ENCODE measurements at places on chromosomes 7 and 10.

DNA sequence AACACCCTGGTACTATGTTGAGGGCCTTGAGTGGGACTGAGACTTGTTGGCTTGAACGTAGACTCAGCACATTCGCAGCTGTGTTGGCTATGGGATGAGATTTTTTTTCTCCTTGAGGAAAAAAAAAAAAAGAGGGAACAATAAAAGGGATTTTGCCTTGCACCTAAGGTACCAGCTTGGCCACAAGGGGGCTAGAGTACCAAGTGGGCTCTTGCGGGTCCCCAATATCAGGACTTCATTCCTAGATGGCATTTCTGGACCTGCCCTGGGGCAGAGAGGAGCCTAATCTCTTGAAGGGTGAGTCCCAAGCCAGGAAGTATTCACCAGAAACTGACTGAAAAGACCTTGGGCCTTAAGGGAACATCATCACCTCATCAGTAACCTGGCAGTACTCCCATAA is 1083.6 kb upstream of the PHF14 start:
- H3K27ac ChIP-seq = no peak overlapping the region
- no peak overlapping the region for H3K4me3 ChIP-seq
- H3K36me3 ChIP-seq = no peaks in the 10 kb centered on the region

DNA sequence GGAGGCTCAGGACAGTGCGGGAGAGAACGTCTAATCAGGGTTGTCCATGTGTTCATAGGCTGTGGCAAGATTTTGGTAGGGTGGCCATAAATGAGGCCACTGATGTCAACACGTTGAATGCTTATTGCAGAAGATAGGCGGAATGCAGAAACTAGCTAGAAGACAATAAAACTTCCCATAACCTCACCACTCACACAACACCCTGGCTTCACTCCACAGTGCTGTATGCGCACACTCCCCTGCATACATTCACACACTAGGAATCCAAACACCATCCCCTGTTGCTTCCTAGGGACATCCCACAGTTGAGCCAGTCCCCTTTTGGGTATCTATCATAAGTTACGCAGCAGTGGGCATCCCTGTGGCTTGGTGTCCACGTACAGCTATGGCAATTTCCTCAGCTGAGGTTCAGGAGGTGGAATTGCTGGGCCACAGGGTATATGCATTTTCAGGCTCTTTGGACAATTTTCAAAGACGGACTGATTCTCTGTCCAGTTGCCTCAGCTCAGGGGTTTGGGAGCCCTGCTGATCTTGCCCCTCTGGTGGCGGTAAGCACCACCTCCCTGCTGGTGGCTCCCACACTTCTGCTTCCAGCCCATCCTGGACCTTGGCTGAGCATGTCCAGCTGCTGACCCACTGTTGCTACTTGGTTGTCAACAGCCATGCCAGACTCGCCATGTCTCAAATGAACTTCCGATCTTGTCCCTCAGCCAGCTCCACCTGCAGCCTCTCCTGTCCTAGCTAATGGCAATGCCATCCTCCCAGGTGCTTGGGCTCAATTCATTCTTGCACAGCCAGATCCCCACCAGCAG is 36.4 kb downstream of the CDH23 start:
- H3K4me1 ChIP-seq = no peaks in the 10 kb centered on the region
- H3K36me3 ChIP-seq = no peaks in the 10 kb centered on the region

DNA sequence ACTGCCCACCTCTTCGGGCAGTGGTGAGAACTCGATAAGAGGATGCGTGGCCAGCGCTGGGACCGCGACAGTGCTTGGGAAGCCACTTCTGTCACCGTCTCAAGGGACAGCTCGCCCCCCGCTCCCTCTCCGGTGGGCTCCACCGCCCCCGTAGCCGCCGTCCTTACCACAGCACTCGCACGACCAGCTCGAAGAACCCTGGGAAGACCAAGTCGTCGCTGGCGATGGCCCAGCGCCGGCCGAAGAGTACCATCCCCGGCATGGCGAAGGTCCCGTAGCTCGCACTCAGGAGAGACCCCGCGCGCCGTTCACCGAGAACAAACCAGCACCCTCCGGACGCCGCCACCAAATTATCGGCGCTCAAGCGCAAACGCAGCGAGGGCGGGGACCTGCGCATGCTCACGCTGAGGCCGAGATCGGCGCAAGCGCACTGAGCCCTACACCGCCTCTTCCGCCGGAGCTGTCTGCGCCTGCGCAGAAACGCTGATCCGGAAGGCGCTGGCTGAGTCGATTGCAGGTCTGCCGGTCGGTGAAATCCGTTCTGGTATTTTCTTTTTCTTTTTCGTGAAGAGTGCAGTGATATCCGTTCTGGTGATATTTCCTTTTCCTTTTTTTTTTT is at the start of gene DAGLB:
DAGLB (minus strand) TSS at position 374 of the 619 bp plus-strand sequence; CDS start at position 262, 112 bp downstream.
- peaks cover 30% of the 10 kb centered on the region for H3K36me3 ChIP-seq
- DNase-seq = peak; percentile 93
- H3K4me1 ChIP-seq = peaks cover 30% of the 10 kb centered on the region
- peak within 1 kb of the TSS; percentile 96 for H3K27ac ChIP-seq
- H3K27me3 ChIP-seq = no peaks in the 10 kb centered on the region

- H3K36me3 ChIP-seq = no peaks in the 10 kb centered on the region
- no peaks in the 10 kb centered on the region for H3K27me3 ChIP-seq
- no peak for DNase-seq
- H3K27ac ChIP-seq = no peak overlapping the region
- no peak overlapping the region for H3K4me3 ChIP-seq
Observed at GRCh38 chr10:49068209-49068608, 47.1 kb downstream of the VSTM4 start.

- H3K27me3 ChIP-seq = no peaks in the 10 kb centered on the region
- no peak overlapping the region for H3K4me3 ChIP-seq
- H3K27ac ChIP-seq = no peak overlapping the region
Observed at GRCh38 chr7:111006691-111007090, 84.2 kb upstream of the LRRN3 start.

GRCh38 chr10:101054351-101054750 is 7.4 kb upstream of the KAZALD1 start:
- H3K27ac ChIP-seq = no peak overlapping the region
- peaks cover 7% of the 10 kb centered on the region for H3K27me3 ChIP-seq
- H3K4me1 ChIP-seq = peaks cover 8% of the 10 kb centered on the region
- DNase-seq = no peak

- H3K27me3 ChIP-seq = no peaks in the 10 kb centered on the region
- H3K36me3 ChIP-seq = no peaks in the 10 kb centered on the region
- no peak for DNase-seq
- H3K4me3 ChIP-seq = no peak overlapping the region
Observed at GRCh38 chr7:71016401-71016800, 115.5 kb upstream of the GALNT17 start.

DNA sequence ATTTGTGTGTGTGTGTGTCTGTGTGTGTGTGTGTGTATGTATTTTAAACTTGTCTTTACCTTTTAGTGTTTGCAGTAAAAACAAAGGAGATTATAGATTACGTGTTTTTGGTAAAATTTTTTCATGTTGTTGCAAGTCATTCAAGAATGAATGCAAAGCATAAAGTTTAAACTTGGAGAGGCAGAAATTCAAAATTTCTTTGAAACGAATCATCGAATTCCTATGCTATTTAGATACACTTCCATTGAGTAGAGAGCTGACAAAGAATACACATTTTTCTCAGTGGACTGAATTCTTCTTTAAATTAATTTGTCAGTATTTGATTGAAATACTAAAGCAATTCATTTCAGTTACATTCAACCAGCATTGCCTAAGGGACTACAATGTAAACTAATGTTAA is 66.0 kb upstream of the HDAC9 start:
- H3K4me1 ChIP-seq = no peaks in the 10 kb centered on the region
- DNase-seq = no peak
- H3K27me3 ChIP-seq = no peaks in the 10 kb centered on the region

DNA sequence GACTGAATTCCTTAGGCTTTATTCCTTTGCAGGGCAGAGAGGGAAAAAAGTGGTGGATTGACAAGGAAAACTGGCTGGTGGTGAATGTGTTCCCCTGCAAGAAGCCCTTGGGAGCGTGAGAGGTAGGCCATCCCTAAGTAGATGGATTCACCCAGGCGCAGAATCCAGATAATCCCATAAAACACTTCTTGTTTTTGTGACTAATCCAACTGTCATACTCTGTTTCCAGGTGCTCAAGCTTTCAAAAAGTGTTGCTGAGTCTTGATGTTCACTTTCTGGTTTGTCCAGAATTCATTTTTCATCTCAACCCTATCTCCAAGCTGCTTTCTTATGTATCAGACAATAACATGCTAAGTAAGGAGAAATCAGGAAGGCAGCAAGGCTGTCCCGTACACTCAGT is 250.8 kb upstream of the HABP2 start:
- H3K4me1 ChIP-seq = peaks cover 40% of the 10 kb centered on the region
- no peak overlapping the region for H3K4me3 ChIP-seq
- no peaks in the 10 kb centered on the region for H3K27me3 ChIP-seq
- no peak overlapping the region for H3K27ac ChIP-seq
- no peaks in the 10 kb centered on the region for H3K36me3 ChIP-seq
- DNase-seq = no peak

DNA sequence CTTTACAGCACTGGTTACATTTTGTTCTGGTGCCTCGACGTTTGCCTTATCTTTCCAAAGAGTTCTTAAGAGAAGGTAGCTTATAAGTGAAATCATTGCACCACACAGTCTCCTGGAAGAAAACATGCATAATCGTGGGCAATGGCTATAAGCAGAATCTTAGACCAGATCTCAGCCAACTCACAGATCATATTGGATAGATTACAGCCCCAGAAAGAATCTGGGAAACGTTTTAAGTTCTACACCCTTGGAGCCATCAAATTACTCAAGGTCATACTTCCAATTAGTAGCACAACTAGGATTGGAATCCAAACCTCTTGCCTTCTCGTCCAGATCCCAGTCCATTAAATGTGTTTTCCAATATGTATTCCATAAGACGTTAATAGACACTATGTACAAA is 8.8 kb upstream of the PDCD4 start:
- H3K36me3 ChIP-seq = no peaks in the 10 kb centered on the region
- no peak for DNase-seq
- peak overlapping the region; percentile 32 for H3K4me3 ChIP-seq
- H3K27me3 ChIP-seq = no peaks in the 10 kb centered on the region

- no peaks in the 10 kb centered on the region for H3K27me3 ChIP-seq
- H3K4me3 ChIP-seq = no peak overlapping the region
- no peak for DNase-seq
- H3K36me3 ChIP-seq = no peaks in the 10 kb centered on the region
- no peak overlapping the region for H3K27ac ChIP-seq
- H3K4me1 ChIP-seq = no peaks in the 10 kb centered on the region
Observed at GRCh38 chr10:56874950-56875349, 513.9 kb upstream of the ZWINT start.

DNA sequence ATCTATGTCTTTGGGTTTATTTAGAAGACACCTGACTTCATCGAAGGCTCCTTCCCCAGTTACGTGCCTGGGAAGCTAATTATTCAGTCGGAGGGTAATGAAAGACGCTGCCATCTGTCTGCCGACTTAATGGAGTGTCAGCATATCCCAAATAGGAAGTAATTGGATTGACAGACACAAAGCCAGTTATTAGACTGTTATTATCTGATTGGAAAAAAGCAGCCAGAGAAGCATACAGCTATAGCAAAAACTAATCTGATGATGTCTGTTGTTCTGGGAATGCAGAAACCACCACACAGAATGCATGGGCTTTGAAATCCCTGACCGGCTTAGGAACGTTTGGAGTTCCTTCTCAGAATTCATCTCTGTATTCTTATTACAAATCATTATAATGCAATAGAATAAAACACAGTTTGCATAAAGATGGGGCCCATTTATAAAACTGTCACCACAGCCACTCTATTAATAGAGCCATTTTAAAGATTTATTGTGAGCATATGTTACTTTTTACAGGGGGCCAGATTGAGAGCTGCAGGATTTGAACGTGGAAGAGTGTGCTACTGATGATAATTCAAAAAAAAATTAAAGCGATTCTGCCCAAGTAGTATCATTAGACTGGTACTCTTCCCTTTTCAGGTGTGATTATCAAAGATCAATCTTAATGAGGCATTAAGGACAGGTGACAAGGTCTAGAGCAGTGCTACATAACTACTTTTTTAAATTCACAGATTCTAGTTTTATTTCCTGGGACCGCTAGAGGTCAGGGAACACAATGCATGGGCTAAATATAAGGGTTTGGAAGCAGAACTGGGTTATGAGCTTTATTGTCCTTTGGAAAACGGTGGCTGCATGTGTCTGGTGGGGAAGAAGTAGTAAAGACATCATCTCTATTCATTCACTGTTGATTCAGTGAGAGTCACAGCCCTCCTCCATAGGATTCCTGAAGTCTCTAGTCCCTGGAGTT is 330.1 kb upstream of the LRGUK start:
- H3K4me1 ChIP-seq = no peaks in the 10 kb centered on the region
- no peaks in the 10 kb centered on the region for H3K36me3 ChIP-seq
- no peak for DNase-seq
- H3K27ac ChIP-seq = no peak overlapping the region

DNA sequence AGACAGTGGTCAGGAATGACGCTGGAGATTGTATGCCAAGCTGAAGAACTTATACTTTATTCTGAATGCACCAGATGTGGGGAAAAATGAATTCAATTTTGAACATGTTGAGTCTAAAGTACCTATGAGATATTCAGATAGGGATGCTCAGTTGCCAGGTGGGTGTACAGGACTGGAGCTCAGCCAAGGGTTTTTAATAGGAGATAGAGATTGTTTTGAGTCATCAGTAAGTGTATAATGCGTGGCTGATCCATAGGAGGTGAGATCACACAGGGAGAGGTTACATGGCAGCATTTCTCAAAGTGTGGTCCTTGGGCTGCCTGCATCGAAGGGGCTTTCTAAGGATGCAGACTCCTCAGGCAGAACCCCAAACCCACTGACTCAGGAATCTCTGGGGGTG is 6.8 kb upstream of the HIPK2 start:
- H3K27me3 ChIP-seq = peaks cover 5% of the 10 kb centered on the region
- H3K4me1 ChIP-seq = no peaks in the 10 kb centered on the region
- H3K27ac ChIP-seq = no peak overlapping the region
- DNase-seq = no peak
- no peaks in the 10 kb centered on the region for H3K36me3 ChIP-seq

GRCh38 chr10:59079386-59080226 is 96.8 kb upstream of the PHYHIPL start:
- H3K27ac ChIP-seq = no peak overlapping the region
- no peaks in the 10 kb centered on the region for H3K4me1 ChIP-seq
- no peaks in the 10 kb centered on the region for H3K36me3 ChIP-seq
- H3K4me3 ChIP-seq = no peak overlapping the region
- no peaks in the 10 kb centered on the region for H3K27me3 ChIP-seq

DNA sequence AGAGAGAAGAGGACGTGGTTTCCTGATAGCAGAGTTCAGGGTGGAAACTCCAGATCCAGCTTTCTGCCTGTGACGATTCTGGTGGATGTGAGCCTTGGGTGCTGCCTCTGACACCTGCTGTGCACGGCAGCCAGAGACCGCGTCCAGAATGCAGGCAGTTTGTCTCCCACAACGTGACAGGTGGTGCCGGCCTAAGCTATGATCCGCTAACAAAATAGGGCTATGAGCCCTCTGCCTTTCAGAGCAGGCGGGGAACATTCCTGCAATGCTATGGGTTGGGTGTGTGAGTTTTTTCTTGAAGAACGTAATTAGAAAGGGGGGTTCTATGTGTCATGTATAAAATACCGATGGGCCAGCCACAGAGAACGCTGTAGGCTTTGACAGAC is 297.3 kb upstream of the PRKCQ start:
- H3K36me3 ChIP-seq = no peaks in the 10 kb centered on the region
- no peak for DNase-seq
- H3K27ac ChIP-seq = no peak overlapping the region
- H3K4me3 ChIP-seq = no peak overlapping the region
- no peaks in the 10 kb centered on the region for H3K4me1 ChIP-seq
